ENCODE measurements at places on chromosomes 4 and X.

- no peak for DNase-seq
Measured at GRCh38 chr4:140724760-140725159, 31.4 kb downstream of the TBC1D9 start.

DNA sequence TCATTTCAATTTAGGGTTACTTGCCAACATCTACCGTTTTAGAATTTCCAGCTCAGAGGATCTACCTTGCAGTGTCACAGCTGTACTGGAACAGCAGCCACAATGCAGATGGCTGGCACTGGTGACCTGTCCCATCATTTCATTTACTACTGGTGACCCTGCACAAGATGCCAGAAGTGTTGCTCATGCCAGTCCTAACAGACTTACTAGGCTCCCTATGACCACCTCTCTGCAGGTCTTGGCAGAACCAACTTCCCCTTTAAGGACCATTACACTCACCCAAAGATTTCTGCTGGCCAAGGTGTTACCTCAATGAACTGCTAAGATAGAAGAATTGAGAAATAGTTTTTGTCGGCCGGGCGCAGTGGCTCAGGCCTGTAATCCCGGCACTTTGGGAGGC is 106.9 kb downstream of the C4orf51 start:
- no peak for DNase-seq

DNA sequence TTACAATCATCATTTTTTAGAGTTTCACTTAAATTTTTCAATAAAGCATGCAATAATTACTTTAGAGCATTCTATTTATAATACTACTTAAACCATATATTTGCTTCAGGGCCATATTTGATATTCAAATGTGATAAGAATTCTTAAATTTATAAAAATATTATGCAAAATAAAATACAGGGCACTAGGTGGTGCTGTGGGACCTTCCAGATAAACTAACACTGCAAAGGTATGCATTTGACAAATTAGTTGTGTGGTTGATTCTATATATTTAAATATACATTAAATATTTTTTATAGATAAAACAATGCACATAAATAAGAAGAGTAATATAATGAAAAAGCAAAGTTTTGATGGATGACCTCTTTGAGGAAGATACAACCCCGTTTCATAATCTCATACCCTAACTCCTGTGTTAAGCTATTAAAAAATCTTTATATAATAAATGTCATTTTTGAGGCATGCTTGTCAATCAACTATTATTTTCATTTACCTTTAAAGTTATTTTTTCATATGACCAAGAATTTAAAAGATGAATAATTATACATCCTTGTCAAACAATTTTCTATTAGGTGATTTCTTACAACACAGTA is 128.4 kb downstream of the REELD1 start:
- no peak for DNase-seq

DNA sequence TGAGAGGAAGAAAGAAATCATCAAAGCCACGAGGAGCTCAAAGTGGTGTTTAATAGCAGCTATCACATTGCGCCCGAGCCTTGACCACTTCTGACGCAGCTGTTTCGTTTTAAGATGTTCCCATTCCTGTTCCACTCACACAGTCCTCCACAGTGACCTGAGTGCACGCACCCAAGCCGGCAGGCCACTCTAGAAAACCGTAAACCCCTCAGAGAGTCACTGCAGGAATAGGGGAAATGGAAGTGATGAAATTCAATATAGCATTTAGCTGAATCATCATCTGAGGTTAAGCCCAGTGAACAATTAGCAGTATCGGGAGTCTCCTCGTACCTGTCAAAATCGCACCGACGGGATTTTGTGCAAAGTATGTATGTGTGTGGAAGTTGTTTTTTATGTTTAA is 17.9 kb upstream of the HAND2 start:
- DNase-seq: no peak

Measured in stimulated activated CD8-positive, alpha-beta memory T cell treated with anti-CD3 and anti-CD28 coated beads, Interleukin-7, amount 100 ng/mL, for 1 hour (primary cell).